ENCODE measurements at places on chromosomes 16 and 17.

DNA sequence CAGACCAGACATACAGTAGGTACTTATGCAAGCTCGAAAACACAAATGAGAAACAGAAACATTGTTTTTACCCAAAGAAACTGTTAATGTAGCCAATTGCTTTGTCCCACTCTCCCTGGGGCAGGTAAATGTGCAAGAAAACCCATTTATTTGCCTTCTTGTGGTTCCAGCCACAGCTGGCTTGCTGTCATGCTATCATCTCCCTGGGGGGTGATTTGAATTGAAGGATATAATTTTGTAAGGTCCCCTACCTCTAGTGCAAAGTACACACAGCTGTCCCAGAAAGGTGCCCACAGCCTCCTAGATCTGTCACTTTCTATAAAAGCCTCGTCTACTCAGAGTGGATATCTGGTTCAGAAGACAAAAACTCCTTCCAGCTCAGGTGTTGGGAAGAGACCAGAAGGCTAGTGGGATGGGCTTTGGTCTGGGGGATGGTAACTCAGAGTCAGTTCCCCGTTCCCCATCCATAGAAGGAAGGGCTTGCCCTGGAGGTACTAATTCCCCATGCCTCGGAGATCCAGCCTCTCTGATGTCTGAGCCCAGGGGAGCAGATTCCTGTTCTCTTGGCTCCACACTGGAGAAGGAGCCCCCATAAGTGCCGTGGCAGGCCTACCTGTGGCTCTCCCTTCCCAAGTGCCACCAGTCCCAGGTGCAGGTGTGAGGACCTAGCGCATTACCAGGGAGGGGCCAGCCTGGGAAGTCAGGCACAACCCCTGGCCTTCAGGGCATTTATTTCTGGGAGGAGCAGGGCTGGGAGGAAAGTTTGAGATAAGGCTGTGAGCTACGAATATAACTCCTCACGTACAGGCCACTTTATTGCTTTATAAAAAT is 2.4 kb upstream of the PRR15L start:
- H3K36me3 ChIP-seq, result no peaks in the 10 kb centered on the region
- no peaks in the 10 kb centered on the region for H3K27me3 ChIP-seq
- no peaks in the 10 kb centered on the region for H3K4me1 ChIP-seq
- no peak overlapping the region for H3K27ac ChIP-seq

DNA sequence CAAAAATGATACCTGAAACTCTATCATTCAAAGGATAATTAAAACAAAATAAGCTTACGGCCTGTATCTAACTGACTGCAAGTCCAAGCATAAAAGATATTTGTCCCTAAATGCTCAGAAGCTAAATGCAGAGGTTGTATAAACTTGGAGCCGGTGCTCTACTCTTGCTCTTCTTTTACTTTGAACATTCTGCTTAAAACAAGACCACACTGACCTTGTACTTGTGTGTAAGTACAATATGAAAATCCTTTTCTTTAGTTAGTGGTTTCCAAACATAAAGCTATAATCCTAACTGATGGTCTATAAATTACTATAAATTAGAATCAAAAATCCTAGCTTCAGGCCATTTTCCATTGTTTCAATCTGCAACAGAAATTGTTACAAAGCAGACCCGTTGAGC is 74.6 kb downstream of the SPAG9 start:
- no peak overlapping the region for H3K4me3 ChIP-seq
- H3K4me1 ChIP-seq, result no peaks in the 10 kb centered on the region
- H3K27ac ChIP-seq, result peak overlapping the region; percentile 41
- no peaks in the 10 kb centered on the region for H3K36me3 ChIP-seq
- no peaks in the 10 kb centered on the region for H3K27me3 ChIP-seq

DNA sequence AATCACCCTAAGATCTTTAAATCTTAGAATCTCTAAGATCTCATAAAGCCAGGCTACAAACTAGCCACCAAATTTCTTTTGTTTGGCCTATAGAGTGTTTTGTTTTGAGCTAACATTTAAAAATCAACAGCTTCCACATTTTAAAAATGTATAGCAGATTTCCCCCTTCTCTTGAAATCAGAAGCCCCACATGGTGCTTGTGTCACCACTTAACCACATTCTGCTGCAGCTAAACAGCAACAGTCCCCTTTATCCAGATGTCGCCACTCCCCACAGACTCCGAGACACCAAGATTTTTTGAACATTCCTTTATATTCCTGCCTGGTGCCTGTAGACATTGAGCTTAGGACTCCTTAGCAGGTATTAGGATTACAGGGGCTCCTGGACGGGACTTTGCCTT is 16.0 kb downstream of the GUCY2D start:
- H3K27ac ChIP-seq, result peak overlapping the region; percentile 84
- no peak overlapping the region for H3K4me3 ChIP-seq
- peaks cover 12% of the 10 kb centered on the region for H3K4me1 ChIP-seq
- H3K36me3 ChIP-seq, result no peaks in the 10 kb centered on the region

GRCh38 chr16:48583075-48584065 is 26.6 kb downstream of the N4BP1 start:
- DNase-seq, result no peak
- no peaks in the 10 kb centered on the region for H3K27me3 ChIP-seq
- no peaks in the 10 kb centered on the region for H3K36me3 ChIP-seq
- no peak overlapping the region for H3K4me3 ChIP-seq
- H3K4me1 ChIP-seq, result no peaks in the 10 kb centered on the region

- no peaks in the 10 kb centered on the region for H3K27me3 ChIP-seq
- peak overlapping the region; percentile 36 for H3K27ac ChIP-seq
- no peaks in the 10 kb centered on the region for H3K4me1 ChIP-seq
- no peaks in the 10 kb centered on the region for H3K36me3 ChIP-seq
Measured at GRCh38 chr16:30996985-30997724, 12.1 kb downstream of the HSD3B7 start.

DNA sequence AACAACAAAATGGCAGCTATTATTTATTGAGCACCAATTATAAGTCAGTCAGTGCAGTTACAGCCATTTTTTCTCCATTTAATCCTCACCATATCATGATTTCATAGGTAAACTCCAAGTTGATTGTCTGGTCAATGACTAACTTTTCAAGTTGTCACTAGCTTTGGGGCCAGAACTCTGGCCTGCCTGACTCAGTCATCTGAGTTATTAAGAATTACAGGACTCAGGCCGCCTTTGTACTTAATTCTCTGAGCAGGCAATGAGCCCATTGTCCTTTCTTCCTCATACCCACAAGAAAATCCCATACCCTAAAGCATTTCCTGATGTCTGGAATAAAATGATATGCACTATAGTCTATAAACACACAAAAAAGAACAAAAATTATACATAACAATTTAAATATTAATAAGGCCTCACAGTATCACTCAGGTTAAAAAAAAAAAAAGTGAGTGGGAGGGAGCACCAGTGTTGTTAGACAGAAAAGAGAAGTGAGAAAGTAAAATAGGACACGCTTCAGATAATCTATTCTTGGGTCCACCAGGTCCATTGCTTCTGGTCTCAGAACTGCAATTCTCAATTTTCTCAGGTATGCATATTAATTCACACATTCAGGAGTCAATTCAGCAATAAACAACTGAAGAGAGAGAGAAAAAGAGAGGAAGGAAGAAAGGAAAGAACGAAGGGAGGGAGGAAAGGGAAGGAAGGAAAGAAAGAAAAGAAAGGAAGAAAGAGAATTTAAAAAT is 70.2 kb downstream of the SPAG9 start:
- no peaks in the 10 kb centered on the region for H3K27me3 ChIP-seq
- H3K4me3 ChIP-seq, result no peak overlapping the region
- H3K4me1 ChIP-seq, result no peaks in the 10 kb centered on the region
- H3K36me3 ChIP-seq, result no peaks in the 10 kb centered on the region
- DNase-seq, result no peak

- no peak for DNase-seq
- no peaks in the 10 kb centered on the region for H3K36me3 ChIP-seq
- no peaks in the 10 kb centered on the region for H3K27me3 ChIP-seq
- no peak overlapping the region for H3K4me3 ChIP-seq
- H3K4me1 ChIP-seq, result no peaks in the 10 kb centered on the region
Measured at GRCh38 chr17:10474536-10474935, 5.2 kb upstream of the MYH4 start.

DNA sequence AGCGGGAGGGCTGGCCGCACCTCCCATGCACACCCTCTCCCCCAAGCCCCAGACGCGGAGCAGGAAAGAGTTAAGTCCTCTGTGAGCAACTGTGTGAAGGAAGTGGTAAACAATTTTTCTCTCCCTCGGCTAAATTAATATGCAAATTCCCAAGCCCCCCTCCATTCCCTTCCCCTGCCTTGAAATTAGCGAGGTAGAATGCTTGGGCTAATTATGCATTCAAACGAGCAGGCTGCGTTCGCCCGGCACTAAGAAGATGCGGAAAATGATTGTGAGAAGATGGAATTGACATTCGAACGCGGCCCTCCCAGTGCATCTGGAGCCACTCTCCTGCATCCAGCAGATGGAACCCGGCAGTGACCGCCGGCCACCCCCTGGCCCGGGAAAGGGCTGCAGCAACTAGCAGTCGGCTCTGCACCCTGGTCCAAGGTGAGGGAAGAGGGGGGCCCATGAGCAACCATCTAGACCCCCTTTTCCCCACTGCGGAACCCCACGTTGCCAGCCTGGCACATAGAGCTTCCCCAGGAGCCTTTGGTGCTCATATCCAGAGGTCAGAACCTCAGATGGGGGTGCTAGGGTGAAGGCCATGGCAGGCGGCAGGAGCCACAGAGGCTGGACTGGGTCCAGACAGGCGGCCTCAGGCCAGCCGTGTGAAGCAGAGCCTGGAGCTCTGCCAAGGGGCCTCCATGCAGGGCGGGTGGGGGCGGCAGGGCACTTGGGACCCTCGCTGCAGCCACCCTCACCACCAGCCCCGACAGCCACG is 49.1 kb upstream of the ACSF3 start:
- DNase-seq, result no peak
- no peaks in the 10 kb centered on the region for H3K36me3 ChIP-seq
- no peak overlapping the region for H3K4me3 ChIP-seq
- no peaks in the 10 kb centered on the region for H3K4me1 ChIP-seq

GRCh38 chr17:47120521-47121095 is 68.5 kb downstream of the CDC27 start:
- no peaks in the 10 kb centered on the region for H3K4me1 ChIP-seq
- H3K27me3 ChIP-seq, result no peaks in the 10 kb centered on the region
- no peaks in the 10 kb centered on the region for H3K36me3 ChIP-seq
- no peak for DNase-seq

DNA sequence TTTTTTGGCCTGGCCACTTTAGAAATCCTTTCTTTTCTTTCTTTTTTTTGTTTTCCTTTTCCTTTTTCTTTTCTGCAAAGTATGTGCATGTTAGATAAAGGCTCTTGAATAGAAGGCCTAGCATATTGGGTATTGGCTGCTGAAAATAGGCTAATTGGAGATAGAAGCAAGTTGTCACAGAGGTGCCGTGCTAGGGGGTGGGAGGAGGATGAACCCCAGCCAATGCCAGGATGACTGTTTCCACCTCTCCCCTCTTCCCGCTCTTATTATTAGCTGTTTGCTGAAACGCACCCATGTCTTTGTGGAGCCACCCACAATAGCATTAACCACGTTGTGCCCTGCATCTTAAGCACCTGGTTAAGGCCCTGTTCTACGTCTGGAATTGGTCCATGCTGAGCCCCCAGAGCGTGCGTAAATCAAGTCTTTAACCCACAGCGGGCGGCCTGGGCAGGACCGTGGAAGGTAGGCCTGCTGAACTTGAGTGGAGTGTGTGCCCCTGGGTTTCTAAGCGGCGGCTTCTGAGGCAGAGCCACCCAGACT is 123.6 kb downstream of the MSI2 start:
- no peak for DNase-seq
- H3K36me3 ChIP-seq, result no peaks in the 10 kb centered on the region
- H3K27me3 ChIP-seq, result no peaks in the 10 kb centered on the region
- no peak overlapping the region for H3K4me3 ChIP-seq

- no peaks in the 10 kb centered on the region for H3K4me1 ChIP-seq
- no peak overlapping the region for H3K4me3 ChIP-seq
- no peaks in the 10 kb centered on the region for H3K27me3 ChIP-seq
- no peak overlapping the region for H3K27ac ChIP-seq
- DNase-seq, result no peak
Measured at GRCh38 chr16:61937646-61938045, 98.6 kb downstream of the CDH8 start.

DNA sequence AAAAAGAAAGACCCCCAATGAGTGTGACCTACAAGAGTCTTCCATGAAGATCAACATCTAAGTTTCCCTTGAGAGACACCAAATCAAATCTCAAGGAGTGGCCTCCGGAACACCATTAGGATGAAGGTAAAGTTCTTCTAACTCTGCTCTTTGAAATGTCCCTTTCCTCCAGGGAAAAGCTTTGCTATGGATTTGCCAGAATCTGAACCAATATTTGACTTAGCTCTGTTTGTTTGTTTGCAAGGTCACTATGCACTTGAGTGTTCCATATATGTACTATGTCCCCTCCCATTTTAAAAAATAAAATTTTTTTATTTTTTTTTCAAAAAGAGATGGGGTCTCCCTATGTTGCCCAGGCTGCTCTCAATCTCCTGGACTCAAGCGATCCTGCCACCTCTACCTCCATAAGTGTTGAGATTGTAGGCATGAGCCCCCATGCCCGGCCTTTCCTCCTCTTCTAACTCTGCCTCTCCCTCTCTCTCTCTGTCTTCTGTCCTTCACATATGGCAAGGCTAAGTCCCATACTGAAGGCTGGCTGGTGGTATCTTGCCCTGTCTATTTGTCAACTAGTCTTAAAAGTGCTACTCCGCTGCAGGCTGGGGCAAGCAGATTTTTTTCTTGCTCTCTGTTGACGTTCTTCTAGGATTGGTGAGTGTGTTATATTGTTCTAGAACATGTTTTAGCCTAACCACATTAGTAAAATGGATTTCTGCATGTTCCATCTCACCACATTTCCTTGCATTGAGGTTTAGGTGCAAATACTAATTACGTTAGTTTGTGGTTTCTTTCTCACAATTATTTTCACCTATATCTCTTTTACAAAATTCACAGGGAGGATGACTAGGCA is 276.7 kb upstream of the DYNLRB2 start:
- H3K27ac ChIP-seq, result no peak overlapping the region
- H3K4me1 ChIP-seq, result no peaks in the 10 kb centered on the region
- no peaks in the 10 kb centered on the region for H3K27me3 ChIP-seq
- H3K4me3 ChIP-seq, result no peak overlapping the region
- DNase-seq, result no peak

GRCh38 chr16:73166441-73166851 is 118.5 kb upstream of the ZFHX3 start:
- no peaks in the 10 kb centered on the region for H3K27me3 ChIP-seq
- H3K4me1 ChIP-seq, result no peaks in the 10 kb centered on the region
- DNase-seq, result no peak
- H3K27ac ChIP-seq, result no peak overlapping the region
- no peak overlapping the region for H3K4me3 ChIP-seq
- H3K36me3 ChIP-seq, result no peaks in the 10 kb centered on the region

GRCh38 chr16:78246559-78246958 is 147.1 kb downstream of the WWOX start:
- DNase-seq, result no peak
- no peak overlapping the region for H3K4me3 ChIP-seq
- H3K27ac ChIP-seq, result no peak overlapping the region
- no peaks in the 10 kb centered on the region for H3K4me1 ChIP-seq
- H3K27me3 ChIP-seq, result no peaks in the 10 kb centered on the region
- H3K36me3 ChIP-seq, result no peaks in the 10 kb centered on the region

DNA sequence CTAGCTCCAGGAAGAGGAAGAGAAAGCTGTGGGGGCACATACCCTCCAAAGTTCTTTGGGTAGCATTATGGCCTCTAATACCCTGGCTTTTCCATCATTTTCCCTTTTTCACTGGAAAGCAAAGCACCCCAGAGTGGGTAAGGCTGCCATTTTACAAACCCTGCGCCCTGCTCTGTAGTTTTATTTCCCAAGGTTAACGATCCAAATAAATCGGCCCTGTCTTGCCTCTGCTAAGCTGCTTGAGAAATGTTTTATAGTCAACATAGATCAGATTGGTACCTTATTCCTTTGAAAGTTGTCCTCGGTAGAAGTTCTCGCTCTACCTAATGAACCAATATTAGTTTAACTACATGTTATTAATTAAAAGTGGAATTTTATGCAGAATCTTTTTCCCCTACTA is 328.2 kb downstream of the NPIPA8 start:
- no peaks in the 10 kb centered on the region for H3K36me3 ChIP-seq
- no peaks in the 10 kb centered on the region for H3K4me1 ChIP-seq
- H3K27ac ChIP-seq, result no peak overlapping the region

Measured in prostate gland (tissue), 2 donors.